CD4-positive, alpha-beta T cell treated with Interleukin-21 for 1 hour (primary cell): ENCODE measurements at places on chromosomes 5 and 9.

- no peak for DNase-seq
Observed at GRCh38 chr9:14372437-14373335, 58.7 kb upstream of the NFIB start.

DNA sequence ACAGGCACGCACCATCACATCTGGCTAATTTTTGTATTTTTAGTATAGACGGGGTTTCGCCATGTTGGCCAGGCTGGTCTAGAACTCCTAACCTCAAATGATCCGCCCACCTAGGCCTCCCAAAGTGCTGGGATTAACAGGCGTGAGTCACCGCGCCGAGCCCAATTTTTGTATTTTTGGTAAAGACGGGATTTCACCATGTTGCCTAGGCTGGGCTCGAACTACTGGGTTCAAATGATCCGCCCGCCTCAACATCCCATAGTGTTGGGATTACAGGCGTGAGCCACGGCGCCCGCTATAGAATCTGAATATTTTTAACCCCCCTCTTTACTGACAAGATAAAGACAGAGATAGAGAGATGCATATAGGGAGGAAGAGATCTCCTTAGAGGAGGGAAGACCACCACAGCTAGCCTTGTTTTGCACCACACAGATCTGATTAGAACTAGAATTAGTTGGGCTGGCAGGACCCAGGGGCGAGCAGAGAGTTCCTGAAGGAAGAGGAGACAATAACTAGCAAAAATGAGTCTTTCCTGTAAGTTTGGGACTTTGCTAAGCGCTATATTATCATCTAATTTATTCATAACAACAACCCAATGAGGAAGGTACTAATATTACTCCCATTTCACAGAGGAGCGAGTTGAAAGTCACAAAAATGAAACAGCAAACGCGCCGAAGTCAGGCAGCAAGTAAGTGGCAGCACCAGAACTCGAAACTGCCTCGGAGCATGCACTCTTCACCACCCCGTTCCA is 1.5 kb upstream of the ANKHD1 start:
- no peak for DNase-seq

DNA sequence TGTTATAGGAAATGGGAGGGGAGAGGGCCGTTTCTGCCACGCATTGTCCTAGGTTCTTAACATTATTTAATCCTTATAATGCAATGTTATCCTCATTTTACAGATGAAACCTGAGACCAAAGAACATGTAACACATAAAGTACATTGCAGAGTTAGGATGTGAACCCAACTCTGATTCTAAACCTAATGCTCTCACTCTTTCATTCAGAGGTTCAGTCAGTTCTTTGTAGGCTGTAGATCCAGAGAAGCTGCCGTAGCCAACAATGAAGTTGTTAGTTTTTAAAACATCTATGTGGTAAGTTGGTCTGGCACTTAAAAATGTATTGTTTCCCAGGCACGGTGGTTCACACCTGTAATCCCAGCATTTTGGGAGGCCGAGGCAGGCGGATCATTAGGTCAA is 10.5 kb upstream of the PSMD5 start:
- DNase-seq, result no peak

DNA sequence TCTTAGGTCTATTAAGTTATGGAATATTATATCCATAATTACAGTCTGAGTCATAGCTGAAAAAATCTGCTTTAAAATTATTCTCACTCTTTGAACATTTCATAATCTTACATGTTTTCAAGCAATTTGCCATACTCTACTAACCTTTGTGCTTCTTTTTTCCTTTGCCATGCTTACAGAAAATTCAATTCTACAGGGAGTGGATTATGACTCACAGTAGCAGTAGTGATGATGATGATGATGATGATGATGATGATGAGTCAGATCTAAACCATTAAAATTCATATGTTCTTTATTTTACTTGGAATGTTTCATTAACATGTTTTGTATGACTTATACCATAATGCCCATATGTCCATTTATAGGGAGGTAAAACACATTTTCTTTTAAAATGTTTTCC is 207.1 kb downstream of the VPS13A start:
- DNase-seq, result no peak

DNA sequence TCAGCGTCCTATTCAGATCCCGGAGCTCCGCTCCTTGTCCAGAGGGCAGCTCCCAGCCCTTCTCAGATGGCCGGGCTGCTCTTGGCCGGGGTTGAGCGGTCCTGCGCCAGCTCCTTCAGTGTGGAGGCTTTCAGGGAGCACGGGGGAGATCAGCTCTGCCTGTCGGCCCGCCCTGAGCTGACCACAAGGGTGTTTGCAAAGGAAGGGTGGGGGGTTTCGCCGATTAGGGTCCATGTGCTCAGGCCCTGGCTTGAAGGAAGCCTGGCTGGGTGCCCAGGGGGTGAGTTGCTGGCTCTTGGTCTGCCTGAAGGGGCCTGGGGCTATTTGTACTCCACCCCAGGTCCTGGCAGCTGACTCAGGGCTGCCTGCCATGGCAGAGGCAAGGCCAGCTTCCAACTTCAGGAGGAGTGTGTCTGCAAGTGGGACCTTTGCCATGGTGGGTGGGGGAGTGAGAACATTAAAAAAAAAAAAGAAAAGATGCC is 250.1 kb upstream of the KLF4 start:
- DNase-seq, result no peak

DNA sequence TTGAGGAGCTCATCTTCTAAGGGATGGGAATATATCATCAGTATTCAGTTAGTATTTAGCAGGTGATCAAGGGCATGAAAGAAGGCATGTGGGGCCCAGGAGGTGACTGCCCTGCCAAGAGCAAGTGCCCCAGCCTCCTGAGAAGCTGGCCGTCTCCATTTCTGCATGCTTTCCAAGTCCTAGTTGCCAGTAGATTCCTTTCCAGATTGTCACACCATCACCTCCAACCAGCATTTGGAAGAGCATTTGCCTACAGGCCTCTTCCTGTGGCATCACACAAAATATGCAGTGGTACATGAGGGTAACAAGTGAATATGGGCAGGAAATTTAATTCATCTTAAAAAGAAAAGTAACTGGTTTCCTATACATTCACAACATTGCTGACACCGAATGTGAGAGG is 7.5 kb downstream of the TNFAIP8 start:
- DNase-seq, result no peak

DNA sequence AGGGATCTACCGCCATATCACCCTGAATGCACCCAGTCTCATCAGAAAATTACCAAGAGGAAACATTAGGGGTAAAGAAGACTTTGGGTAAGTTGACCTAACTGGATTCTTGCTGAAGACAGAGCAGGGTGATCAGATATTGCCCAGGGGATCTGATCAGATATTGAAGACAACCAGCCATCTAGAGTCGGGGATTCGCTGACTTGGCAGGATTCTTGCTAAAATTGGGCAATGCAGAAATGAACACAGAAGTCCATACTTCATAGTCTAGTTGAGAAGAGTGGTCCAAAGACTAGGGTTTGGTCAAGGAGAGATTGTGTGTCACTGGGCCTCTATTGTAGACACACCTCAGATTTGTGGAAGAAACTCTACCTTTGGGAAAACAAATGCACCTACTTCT is 107.2 kb downstream of the SV2C start:
- no peak for DNase-seq

GRCh38 chr5:154411338-154411737 is 34.5 kb upstream of the SAP30L start:
- DNase-seq, result no peak

DNA sequence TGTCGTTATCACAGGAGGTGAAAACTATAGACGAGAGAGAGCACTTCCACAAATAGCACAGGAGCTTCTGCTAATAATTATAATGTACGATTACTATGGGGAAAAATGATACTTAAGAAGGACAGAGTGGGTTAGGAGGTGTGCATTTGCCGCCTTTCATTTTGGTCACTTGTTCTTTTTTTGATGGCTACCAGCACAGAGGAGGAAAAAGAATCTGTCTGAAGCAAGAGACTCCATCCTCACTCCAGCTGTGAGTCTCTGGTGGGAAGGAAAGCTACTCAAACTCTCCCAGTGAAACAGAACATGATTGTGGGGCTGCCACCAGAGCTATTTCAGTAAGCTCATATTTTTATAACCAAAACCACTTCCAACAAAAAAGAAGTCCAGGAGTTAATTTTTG is 270.4 kb upstream of the TMEM161B start:
- DNase-seq, result no peak

- peak; percentile 80 for DNase-seq
Observed at GRCh38 chr9:137114613-137115393, at the start of gene DPP7. Gene DPP7, minus strand, starts transcription at chr9:137114733. Its CDS starts 20 bp downstream, at chr9:137114713.

GRCh38 chr9:125646217-125646616 is 60.8 kb downstream of the MAPKAP1 start:
- DNase-seq, result no peak

- no peak for DNase-seq
Observed at GRCh38 chr5:123150089-123150488, 61.0 kb downstream of the PRDM6 start.
